ENCODE measurements at places on chromosomes 5 and 9. TPM values are rescaled to one million over a fixed set of nuclear protein-coding genes. Genes with fewer than 3 reads are reported as not detected.

- DNase-seq = peak; percentile 7
These were observed 14.2 kb upstream of the AGGF1 start for GRCh38 chr5:77015938-77016569.

GRCh38 chr5:103951776-103952175 is 389.2 kb upstream of the NUDT12 start:
- DNase-seq = no peak

- DNase-seq = no peak
These were observed 106.5 kb upstream of the LPAR1 start for GRCh38 chr9:111144741-111145140.

Gene SMC2
- total RNA-seq = 21.0 TPM

Gene IL5
- not detected for total RNA-seq
